T-helper 17 cell (primary cell): ENCODE measurements at places on chromosomes 3 and 15.
A peak's percentile ranks its signal among the peaks of the same experiment; 100 is the strongest.

DNA sequence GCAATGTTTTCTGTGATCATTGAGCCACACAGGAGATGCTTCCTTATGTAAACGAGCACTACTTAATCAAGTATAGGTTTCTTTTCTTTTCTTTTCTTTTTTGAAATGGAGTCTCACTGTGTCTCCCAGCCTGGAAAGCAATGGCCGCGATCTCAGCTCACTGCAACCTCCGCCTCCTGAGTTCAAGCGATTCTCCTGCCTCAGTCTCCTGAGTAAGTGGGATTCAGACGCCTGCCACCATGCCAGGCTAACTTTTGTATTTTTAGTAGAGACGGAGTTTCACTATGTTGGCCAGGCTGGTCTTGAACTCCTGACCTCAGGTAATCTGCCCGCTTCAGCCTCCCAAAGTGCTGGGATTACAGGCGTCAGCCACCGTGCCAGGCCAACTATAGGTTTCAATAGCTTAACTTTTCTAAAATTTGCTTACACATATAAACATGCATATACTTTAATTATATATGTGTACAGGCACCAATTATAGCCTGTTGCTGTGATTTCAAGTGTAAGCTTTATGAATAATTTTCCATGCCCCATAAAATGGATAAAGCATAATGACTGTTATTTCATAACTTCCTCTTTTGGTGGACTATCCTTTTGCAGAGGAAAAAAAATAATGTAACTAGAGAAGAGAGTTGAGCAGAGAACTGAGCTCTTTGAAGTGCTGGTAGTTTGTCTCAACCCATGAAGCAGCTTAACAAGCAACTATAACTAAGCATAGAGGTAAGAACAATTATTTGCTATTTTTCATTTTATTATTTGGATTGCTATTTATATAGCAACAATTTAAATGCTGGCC lies 24.8 kb upstream of the MBNL1 start:
- H3K4me1 ChIP-seq = peaks cover 36% of the 10 kb centered on the region
- no peaks in the 10 kb centered on the region for H3K27me3 ChIP-seq
- peak; percentile 13 for DNase-seq
- peak overlapping the region; percentile 98 for H3K27ac ChIP-seq
- peak overlapping the region; percentile 95 for H3K4me3 ChIP-seq
- peaks cover 2% of the 10 kb centered on the region for H3K36me3 ChIP-seq

DNA sequence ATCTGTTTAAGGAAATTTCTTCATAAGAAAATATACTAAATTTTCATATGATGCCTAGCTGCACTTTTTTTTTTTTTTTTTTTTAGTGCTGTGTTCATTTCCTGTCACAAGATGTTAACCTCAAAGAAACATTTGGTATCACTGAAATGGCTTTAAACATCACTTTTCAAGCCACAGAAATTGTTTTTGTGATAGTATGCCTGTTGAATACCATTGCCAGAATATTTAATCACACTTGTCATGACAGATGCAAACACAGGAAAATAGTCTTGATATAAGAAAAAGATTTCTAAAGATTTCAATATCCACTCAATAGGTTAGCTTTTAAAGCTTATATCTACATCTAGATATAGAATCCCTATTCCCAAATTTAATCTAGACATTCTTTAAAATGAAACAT lies 608.5 kb upstream of the AGTR1 start:
- H3K4me1 ChIP-seq = no peaks in the 10 kb centered on the region
- H3K27ac ChIP-seq = no peak overlapping the region
- H3K36me3 ChIP-seq = no peaks in the 10 kb centered on the region
- H3K4me3 ChIP-seq = no peak overlapping the region
- no peak for DNase-seq
- H3K27me3 ChIP-seq = no peaks in the 10 kb centered on the region

DNA sequence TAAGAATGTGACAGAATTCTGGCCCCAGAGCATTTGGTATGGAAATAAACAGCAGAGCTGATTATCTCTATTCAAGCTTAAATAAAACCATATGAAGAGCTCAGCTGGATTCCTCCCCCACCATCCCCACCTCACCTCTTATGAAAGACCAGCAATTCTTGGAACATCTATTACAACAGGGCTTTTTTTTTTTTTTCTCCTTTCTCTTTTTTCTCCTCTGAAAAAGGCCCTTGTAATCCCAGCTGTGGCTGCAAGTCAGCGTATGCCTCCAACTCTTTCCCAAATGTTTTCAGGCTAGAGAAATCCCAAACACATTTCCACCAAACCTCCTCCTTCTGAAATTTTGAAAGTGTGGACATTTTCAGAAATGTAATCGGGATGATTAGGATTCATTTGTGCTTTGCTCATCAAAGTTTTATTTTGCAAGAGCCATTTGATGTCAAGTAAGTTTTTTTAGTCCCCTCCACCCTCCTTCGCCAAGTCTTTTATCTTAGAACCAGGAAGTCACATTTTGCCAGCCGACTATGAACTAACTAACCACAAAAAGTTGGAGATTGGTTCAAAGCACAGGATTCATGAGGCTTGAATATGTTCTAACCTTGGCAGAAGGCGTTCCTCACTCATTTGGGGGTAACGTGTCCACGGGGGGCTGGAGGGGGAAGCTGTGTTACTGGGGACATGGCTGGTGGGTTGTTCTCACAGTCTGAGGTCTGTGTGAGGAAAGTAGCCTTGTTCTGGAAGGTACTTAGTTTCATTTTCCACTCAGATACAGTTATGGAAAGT lies 142.0 kb upstream of the PDZRN3 start:
- H3K36me3 ChIP-seq = no peaks in the 10 kb centered on the region
- no peak overlapping the region for H3K27ac ChIP-seq
- H3K4me3 ChIP-seq = no peak overlapping the region
- no peaks in the 10 kb centered on the region for H3K4me1 ChIP-seq

DNA sequence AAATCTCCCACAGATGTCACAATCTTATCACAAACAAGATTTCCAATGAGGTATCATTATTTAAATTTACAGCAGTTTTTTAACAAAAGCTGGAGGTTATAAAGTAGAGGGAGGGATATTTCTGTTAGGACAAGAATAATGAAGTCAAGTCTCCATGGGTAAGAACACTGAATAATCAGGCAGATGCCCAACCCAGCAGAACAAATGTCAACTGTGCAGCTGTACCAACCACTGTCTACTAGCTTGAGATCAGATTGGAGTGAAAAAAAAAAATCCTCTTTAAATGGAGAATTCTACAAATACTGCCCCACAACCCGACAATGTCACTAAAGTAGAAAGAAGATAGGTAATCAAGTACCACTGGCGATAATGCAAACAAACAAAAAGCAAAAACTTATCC lies 30.3 kb downstream of the DHX36 start:
- H3K27me3 ChIP-seq = no peaks in the 10 kb centered on the region
- H3K4me1 ChIP-seq = peaks cover 2% of the 10 kb centered on the region
- no peak overlapping the region for H3K27ac ChIP-seq
- H3K36me3 ChIP-seq = peaks cover 7% of the 10 kb centered on the region
- no peak overlapping the region for H3K4me3 ChIP-seq
- no peak for DNase-seq

- no peaks in the 10 kb centered on the region for H3K27me3 ChIP-seq
- H3K4me1 ChIP-seq = peaks cover 39% of the 10 kb centered on the region
- DNase-seq = no peak
- H3K4me3 ChIP-seq = peak overlapping the region; percentile 98
- peak overlapping the region; percentile 98 for H3K27ac ChIP-seq
These were observed 966 bp downstream of the ALAS1 start for GRCh38 chr3:52198643-52199608.

GRCh38 chr15:86916671-86917360 lies 837.1 kb downstream of the AGBL1 start:
- no peaks in the 10 kb centered on the region for H3K4me1 ChIP-seq
- no peak overlapping the region for H3K27ac ChIP-seq
- H3K4me3 ChIP-seq = no peak overlapping the region
- DNase-seq = no peak
- peaks cover 41% of the 10 kb centered on the region for H3K27me3 ChIP-seq
- no peaks in the 10 kb centered on the region for H3K36me3 ChIP-seq

GRCh38 chr3:175869404-175869803 lies 1010.3 kb downstream of the NAALADL2 start:
- DNase-seq = no peak
- no peak overlapping the region for H3K27ac ChIP-seq
- no peaks in the 10 kb centered on the region for H3K27me3 ChIP-seq
- H3K36me3 ChIP-seq = no peaks in the 10 kb centered on the region
- H3K4me3 ChIP-seq = no peak overlapping the region
- H3K4me1 ChIP-seq = no peaks in the 10 kb centered on the region

DNA sequence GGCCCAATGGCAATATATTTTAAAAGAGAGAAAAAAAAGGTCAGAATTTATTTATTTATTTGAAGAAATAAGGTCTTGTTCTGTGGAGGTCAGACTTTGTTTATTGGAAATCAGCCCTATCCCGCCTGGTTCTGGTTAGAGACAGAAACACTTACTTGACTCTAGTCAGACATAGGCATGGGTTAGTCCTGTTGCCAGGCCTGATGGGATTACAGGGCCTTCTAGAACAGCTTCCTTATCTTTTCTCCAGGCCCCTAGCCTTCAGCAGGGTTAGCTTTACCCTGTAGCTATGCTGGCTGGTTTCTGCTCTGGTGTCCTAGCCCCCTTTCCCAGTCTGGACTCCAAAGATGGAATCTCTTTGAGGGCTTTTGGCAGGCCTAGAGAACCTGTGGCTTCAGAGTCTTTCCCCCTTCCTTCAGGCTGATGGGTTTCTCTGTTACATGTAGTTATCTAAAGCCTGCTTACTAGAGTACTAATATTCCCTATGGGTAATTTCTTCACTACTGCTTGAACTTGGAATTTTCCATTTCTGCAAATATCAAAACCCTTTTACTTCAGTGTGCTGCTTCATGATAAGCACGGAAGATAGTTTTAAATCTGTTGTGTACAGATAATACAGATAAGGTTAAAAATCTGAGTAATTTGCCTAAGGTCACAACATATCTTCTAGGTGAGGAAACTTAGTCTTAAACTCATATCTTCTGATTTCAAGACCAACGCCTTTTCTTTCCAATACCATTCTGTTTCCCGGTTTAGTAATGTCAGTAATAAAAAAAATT lies 10.6 kb downstream of the IREB2 start:
- peaks cover 8% of the 10 kb centered on the region for H3K36me3 ChIP-seq
- H3K27ac ChIP-seq = peak overlapping the region; percentile 34
- no peaks in the 10 kb centered on the region for H3K27me3 ChIP-seq
- H3K4me1 ChIP-seq = peaks cover 59% of the 10 kb centered on the region

- no peaks in the 10 kb centered on the region for H3K36me3 ChIP-seq
- H3K4me1 ChIP-seq = peaks cover 7% of the 10 kb centered on the region
- no peak for DNase-seq
- H3K27ac ChIP-seq = peak overlapping the region; percentile 54
- peaks cover 26% of the 10 kb centered on the region for H3K27me3 ChIP-seq
These were observed 14.2 kb downstream of the MRAS start for GRCh38 chr3:138362538-138362937.

- H3K36me3 ChIP-seq = peaks cover 8% of the 10 kb centered on the region
- peaks cover 53% of the 10 kb centered on the region for H3K4me1 ChIP-seq
- H3K27me3 ChIP-seq = no peaks in the 10 kb centered on the region
- peak; percentile 41 for DNase-seq
- peak overlapping the region; percentile 93 for H3K27ac ChIP-seq
These were observed 2.5 kb downstream of the KLF13 start for GRCh38 chr15:31328969-31329639.
